ENCODE measurements at places on chromosomes 2 and 18.

- no peak for DNase-seq
Observed at GRCh38 chr2:198297350-198297749, 493.0 kb downstream of the PLCL1 start.

- DNase-seq: no peak
Observed at GRCh38 chr2:220209751-220210150, 582.3 kb downstream of the SLC4A3 start.

DNA sequence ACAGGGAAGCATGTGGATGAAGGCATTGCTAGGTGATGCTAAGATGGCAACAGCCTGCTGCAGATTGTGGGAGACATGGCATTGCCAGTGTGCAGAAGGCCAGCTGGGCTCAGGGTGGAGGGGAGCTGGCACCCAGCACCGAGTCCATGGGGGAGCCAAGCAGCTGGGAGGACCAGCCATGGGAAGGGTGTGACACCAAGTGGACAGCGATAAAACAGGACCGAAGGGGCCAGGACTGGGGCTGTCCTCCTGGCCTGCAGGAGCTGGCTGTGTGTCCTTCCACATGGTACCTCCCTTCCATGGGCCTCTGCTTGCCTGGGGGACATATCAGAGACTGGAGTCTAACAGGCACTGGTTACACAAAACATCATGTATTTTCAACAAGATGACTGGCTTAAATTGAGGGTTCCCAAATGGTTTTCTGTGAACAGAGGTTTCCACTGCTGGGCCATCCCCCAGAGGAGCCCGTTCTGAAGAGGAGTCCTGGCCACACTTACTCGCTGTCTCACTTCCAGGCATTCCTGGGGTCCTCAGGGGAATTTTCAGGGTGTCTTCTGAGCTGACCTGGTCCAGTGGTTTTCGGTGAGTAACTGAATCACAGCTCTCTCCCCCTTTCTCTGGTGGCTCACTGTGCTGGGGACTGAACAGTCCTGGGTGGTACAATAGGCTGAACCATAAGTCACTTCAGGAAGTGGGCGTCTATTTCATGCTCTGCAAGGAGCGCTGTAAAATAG, 60.4 kb upstream of the TNP1 start:
- DNase-seq: no peak

GRCh38 chr2:154264024-154264423, 392.3 kb downstream of the GALNT13 start:
- no peak for DNase-seq

DNA sequence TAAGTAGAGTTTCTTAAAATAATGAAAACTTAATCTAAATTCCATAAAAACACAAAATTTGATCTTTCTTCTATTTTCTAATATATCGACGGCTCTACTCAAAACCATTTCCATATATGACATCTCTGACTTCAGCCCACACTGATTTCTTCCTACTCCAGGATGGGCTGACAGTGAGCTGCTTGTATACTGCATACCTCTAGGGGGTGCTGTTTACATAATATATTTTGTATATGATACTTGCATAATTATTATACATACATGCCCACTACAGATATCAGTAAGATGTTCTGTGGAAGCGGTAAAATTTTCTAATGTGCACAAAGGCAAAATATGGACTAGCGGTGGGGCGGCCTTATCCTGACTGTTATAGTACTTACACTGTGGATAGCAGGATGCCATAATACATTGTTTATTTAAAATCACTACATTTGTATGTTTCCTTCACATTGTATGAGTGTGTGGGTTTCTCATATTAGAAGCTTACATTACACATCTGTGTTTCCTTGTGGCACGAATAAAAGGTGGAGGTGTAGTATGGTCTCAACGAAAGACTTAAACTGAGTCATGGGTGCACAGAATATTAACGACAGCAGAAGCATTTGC, 66.1 kb upstream of the NXPH2 start:
- DNase-seq: peak; percentile 58
